ENCODE measurements at places on chromosomes 16 and 17. TPM values are rescaled to one million over a fixed set of nuclear protein-coding genes. Genes with fewer than 3 reads are reported as not detected.

The SMIM22 gene
- total RNA-seq, result not detected

The NDRG4 gene
- 45.2 TPM for total RNA-seq

The FOXJ1 gene
- not detected for total RNA-seq

The ADORA2B gene
- 7.1 TPM for total RNA-seq

The KCNJ18 gene
- total RNA-seq, result not detected
